GM23338 (cell line): ENCODE measurements at places on chromosomes 6 and 20.
A peak's percentile ranks its signal among the peaks of the same experiment; 100 is the strongest.

- DNase-seq = no peak
These were observed 71.5 kb upstream of the ISM1 start for GRCh38 chr20:13149371-13150105.

GRCh38 chr6:39082310-39082709 is 32.7 kb downstream of the SAYSD1 start:
- DNase-seq = peak; percentile 20

- DNase-seq = no peak
These were observed 800.1 kb upstream of the CITED2 start for GRCh38 chr6:140174524-140174923.

- DNase-seq = no peak
These were observed 115.2 kb upstream of the RNF24 start for GRCh38 chr20:4130404-4131189.

- no peak for DNase-seq
These were observed 533.3 kb downstream of the HACE1 start for GRCh38 chr6:104326173-104327001.

GRCh38 chr6:39051399-39052122 is 3.0 kb downstream of the GLP1R start:
- DNase-seq = no peak
